ENCODE measurements at places on chromosomes 7 and 10. TPM values are rescaled to one million over a fixed set of nuclear protein-coding genes. Genes with fewer than 3 reads are reported as not detected.

Gene ZPBP
- total RNA-seq: not detected

Gene EIF3A
- total RNA-seq: 36.2 TPM

Gene RPEL1
- not detected for total RNA-seq

Gene AZGP1
- total RNA-seq: not detected

Gene COL26A1
- 1.7 TPM for total RNA-seq

Gene ADAMTS14
- total RNA-seq: 1.0 TPM

Gene FAM131B
- not detected for total RNA-seq

Gene GNG11
- 43.8 TPM for total RNA-seq

Gene CDC14C
- total RNA-seq: not detected

Gene CDK13
- total RNA-seq: 38.8 TPM

Gene TMEM176A
- total RNA-seq: not detected

Gene MTURN
- 1.6 TPM for total RNA-seq

Gene BTBD16
- total RNA-seq: 0.88 TPM

Gene PRKAG2
- total RNA-seq: 41.2 TPM

Gene AKR1C2
- 1,499 TPM for total RNA-seq

Gene PRSS37
- not detected for total RNA-seq

Gene PRF1
- total RNA-seq: not detected

Gene GJD4
- not detected for total RNA-seq

- DNase-seq: no peak
Observed at GRCh38 chr7:72337390-72338167, 74.6 kb downstream of the CALN1 start.

DNA sequence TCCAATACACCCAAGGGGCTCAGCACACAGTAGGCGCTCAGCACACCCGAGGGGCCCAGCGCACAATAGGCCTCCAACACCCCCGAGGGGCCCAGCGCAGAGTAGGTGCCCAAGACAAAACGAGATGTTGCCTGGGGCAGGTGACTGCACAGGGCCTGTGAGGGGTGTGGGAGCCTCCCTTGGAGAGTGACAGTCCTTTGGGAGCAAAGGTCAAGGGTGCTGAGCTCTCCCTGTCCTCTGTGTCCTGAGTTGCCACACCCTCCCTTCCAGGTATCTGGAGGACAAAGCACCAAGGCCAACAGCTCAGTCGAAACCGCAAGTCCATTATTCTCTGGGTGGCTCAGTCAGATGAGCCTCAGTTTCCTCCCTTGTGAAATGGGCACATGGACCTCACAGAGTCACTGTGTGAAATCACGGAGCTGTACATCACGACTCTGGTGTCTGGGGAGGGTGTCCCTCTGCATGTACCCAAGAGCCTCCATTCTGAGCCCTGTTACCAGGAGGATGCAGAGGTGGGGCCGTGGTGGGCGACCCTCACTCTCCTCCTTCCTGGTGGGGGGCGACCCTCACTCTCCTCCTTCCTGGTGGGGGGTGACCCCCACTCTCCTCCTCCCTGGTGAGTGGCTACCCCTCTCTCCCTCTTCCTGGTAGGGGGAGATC is 81.3 kb downstream of the FOXL3 start:
- DNase-seq: no peak

DNA sequence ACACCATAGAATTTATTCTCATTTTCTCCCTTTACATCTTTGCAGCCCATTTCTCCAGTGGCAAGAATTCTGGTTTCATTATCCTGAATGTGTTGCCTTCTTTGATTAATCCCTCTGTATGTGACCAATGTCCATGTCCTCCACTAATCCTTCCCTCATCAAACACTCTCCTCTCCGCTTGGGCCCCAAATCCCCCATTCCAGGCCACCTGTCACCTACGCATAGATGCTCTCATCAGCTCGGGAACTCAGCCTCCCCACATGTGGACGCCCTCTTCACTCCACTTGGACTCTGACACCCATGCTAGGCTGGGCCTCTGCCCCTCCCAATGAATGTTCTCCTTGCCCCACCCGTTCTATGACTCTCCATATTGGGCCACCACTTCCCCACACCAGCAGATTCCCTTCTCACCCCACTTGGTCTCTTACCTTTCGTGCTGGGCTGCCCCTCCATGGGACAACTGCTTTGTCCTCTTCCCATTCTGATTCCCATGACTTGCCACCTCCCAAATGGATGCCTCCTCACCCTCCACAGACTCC is 18.7 kb upstream of the RBM20 start:
- DNase-seq: no peak

DNA sequence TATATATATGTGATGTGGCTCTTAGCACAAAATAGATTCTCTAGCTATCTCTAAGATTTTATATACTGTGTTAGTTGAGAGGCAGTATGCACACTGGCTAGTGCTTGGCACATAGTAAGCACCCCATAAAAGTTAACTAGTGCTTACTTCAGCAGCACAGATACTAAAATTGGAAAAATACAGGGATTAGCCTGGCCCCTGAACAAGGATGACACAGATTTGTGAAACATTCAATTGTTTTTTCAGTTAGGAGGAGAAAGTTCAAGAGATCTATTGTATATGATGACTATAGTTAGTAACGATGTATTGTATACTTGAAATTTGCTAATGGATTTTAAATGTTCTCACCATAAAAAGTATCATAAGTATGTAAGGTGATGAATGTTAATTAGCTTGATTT is 78.3 kb upstream of the LRRC17 start:
- no peak for DNase-seq

DNA sequence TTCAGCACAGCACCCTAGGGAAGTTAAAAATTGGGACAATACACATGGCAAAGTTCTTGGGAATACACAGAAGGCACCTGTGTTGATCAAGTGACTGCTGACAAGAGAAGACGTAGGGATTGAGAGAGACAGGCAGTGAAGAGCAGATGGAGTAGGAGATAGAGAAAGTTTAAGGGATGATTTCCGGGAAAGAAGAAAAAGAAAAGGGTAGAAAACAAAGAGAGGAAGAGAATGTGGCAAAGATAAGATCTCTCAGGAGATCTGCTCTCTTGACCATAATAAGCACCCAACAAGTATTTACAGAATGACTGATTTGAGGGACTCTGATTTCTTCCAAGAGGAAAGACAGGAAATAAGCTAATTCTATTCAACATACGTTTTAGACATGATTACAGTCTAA is 15.1 kb upstream of the RALA start:
- no peak for DNase-seq

DNA sequence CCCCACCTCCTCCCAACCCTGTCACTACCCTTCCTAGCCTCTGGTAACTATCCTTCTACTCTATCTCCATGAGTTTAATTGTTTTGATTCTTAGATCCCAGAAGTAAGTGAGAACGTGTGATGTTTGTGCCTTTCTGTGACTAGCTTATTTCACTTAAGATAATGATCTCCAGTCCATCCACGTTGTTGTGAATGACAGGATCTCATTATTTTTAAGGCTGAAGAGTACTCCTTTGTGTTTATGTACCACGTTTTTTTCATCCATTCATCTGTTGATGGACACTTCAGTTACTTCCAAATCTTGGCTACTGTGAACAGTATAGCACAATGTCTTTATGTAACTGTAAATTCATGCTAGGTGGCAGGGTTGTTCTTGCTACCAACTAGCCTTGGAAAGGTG is 461.6 kb downstream of the PLXDC2 start:
- no peak for DNase-seq

GRCh38 chr7:100969066-100969615 is at the start of gene MUC12:
Gene MUC12, plus strand, starts transcription at chr7:100969565. Its CDS starts 58 bp downstream, at chr7:100969623.
- DNase-seq: no peak

- DNase-seq: no peak
Observed at GRCh38 chr7:77353407-77353721, 62.8 kb downstream of the GSAP start.

GRCh38 chr10:59229441-59229840 is 53.0 kb downstream of the PHYHIPL start:
- no peak for DNase-seq

GRCh38 chr10:73785211-73785720 is at the start of gene ZSWIM8:
Gene ZSWIM8, plus strand, starts transcription at chr10:73785606. Its CDS starts 273 bp downstream, at chr10:73785879.
- DNase-seq: peak; percentile 95

GRCh38 chr10:28020993-28021982 is 22.4 kb upstream of the ODAD2 start:
- no peak for DNase-seq

DNA sequence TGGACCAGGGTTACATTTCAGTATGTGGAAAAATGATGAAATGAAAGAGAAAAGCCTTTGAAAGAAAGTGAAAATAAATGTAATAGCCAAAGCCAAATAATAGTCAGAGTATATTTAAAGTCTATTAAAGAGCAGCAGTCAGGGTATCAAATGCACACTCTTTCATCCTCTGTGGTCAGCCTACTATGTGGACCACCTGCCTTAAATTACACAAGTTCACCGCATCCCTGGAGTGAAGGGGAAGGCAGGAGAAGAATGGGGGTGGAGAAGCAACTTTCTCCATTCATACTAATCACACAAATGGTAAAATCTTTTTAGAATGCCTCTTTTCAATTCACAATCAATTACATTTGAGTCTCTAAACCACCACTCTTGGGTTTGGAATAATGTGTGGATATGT is 16.0 kb downstream of the TWIST1 start:
- no peak for DNase-seq

DNA sequence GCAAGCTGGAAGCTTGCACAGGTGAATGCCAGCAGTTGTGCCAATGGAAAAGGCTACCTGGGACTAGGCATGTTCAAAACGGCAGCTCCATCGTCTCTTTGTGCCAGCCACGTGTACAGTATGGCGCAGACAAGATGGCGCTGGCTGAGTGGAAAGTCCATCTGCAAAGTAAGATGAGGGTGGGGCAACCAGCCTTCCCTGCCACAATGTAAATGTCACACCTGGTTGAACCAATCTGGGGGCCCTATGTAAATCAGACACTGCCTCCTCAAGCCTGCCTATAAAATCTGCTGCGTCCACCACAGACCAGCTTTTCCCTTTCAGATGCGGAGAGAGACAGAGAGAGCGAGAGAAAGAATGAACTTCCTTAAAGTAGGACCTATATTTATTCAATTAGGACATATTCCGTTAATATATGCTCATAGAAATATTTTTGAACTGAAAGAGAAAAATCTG is 18.5 kb upstream of the C7orf33 start:
- DNase-seq: no peak

- DNase-seq: no peak
Observed at GRCh38 chr7:143405173-143406001, 3.3 kb downstream of the EPHA1 start.

GRCh38 chr10:72206511-72207229 is 9.1 kb upstream of the ANAPC16 start:
- DNase-seq: no peak

DNA sequence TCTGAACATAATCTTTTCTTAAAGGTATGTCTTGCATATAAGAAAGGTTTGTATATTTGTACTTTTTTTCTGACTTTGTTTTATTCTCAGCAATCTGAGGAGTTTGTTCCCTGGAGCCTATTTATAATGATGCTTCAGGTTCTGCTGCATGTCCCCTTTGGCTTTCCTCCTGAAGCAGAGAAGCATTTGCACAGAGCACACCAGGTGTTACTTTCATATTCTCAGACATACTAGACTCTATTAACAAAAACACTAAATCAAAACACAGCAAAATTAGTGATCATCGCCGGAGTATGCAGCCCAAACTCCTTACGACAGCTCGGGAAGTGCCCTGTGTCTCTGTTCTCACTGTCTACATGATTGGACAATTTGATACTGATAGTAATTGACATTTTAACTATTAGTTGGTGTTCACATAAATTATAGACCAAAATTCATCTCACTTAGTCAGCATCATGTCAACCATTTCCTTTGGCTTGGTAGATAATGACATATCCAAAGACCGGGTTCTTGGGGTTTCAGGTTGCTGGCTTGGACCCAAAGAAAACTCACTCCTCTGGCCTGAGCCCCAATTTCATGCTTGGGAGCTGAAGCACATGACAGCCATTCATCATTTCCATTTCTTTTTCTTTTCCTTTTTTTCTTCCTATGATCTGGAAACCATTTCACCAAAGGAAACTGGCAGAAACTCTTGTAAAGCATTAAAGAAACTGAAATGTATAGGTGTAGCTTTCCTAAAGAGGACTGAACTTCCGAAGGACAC is 400.1 kb upstream of the NRP1 start:
- DNase-seq: peak; percentile 27

- peak; percentile 71 for DNase-seq
Observed at GRCh38 chr10:122487174-122487765, 25.9 kb downstream of the HTRA1 start.

GRCh38 chr7:101941481-101942383 is 124.3 kb downstream of the CUX1 start:
- DNase-seq: peak; percentile 78

- no peak for DNase-seq
Observed at GRCh38 chr7:139820089-139820488, 9.0 kb upstream of the TBXAS1 start.

GRCh38 chr7:96430356-96430755 is 108.5 kb upstream of the SLC25A13 start:
- DNase-seq: no peak

GRCh38 chr7:155287284-155287935 is 10.3 kb upstream of the INSIG1 start:
- DNase-seq: no peak

- DNase-seq: no peak
Observed at GRCh38 chr7:86664991-86665390, 21.3 kb downstream of the GRM3 start.

DNA sequence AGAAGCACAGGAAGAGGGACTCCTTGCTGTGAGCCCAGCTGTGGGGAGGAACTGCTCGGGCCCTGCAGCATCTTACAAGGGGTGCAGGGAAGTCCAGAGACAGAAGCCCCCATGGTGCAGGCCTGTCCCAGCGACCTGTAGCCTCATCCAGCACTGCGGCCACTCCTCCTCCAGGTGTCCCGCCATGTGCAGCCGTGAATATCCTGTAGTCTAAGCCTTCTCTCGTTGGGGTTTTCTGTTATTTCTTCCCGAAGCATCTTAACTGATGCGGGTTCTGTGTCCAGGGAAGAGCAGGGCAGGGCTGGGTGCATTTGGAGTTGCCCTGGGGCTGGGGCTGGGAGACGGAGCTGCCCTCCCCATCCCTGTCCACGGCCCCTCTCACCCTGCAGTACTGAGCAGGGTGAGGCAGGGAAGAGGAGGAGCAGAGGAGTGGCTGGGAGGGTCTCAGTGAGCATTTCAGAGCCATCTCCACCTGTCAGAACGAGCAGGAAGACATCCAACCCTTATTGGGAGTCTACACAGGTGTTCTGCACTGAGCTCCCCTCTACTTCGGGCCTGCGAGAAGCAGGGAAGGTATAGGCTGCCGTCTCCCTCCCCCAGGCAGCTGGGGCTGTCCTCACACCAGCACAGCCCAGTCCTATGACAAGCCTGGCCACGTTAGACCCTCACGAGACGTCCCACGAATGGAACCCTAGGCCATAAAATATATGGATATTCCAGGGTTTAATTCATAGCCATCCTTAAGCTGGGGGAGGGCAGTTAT is 494.5 kb downstream of the DNAJB6 start:
- no peak for DNase-seq

GRCh38 chr7:27148031-27148755 is 619 bp upstream of the HOXA6 start:
- no peak for DNase-seq

DNA sequence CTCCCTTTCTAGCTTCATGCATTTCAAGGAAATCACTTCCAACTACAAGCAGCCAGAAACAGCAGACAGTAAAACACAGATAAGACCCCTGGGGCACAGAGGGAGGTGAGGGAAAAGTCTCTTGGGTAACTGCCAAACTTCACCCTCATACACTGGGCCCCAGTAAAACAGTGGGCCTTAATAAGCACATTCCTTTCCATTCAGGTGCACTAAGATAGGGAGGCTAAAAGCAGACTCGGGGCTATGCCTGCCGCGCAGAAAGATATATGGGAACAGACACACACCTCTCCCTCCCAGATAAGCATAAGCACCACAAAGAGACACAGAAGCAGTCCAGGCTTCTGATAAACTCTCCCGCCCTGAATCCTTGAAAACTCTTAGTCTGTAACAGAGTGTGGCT is 117.0 kb downstream of the TYW1B start:
- no peak for DNase-seq

Data from Caki2 (cell line).